ENCODE measurements at places on chromosomes 4 and X. TPM values are rescaled to one million over a fixed set of nuclear protein-coding genes. Genes with fewer than 3 reads are reported as not detected.

- no peak overlapping the region for H3K4me3 ChIP-seq
- no peak for DNase-seq
- H3K27me3 ChIP-seq = no peaks in the 10 kb centered on the region
- no peaks in the 10 kb centered on the region for H3K4me1 ChIP-seq
- H3K27ac ChIP-seq = no peak overlapping the region
Observed at GRCh38 chrX:28966331-28966730, 379.1 kb downstream of the IL1RAPL1 start.

DNA sequence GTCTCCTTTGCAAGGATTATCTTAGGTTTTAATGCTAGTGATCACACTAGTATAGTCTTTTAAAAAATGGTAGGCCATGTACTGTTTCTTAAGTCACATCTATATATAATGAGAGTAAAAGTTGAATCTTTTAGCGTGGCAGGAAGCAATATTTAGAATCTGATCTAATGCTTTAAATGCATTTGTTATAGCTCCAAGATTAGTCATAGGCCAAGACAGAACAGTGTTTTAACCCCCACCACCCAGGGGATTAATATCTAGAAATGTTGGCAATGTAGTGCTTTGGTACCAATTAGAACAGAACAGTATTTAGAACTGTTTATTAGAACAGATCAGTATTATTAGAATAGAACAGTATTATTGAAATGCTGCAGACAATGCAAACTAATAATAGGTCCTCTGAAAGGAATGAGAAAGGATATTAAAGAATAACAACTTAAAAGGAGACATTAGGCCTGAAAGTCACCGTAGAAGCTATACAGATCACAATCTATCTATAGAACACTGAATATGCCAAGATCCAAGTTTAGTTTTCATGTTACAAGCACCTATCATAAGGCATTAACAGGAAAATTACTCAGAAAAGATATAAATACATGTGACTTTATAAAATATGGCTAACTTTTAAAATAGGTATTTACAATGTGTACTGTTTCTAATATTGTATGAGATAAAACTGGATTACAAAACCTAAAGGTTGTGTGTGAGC is 146.2 kb downstream of the NPNT start:
- H3K27me3 ChIP-seq = no peaks in the 10 kb centered on the region
- no peak overlapping the region for H3K4me3 ChIP-seq
- no peak overlapping the region for H3K27ac ChIP-seq
- peaks cover 11% of the 10 kb centered on the region for H3K4me1 ChIP-seq

DNA sequence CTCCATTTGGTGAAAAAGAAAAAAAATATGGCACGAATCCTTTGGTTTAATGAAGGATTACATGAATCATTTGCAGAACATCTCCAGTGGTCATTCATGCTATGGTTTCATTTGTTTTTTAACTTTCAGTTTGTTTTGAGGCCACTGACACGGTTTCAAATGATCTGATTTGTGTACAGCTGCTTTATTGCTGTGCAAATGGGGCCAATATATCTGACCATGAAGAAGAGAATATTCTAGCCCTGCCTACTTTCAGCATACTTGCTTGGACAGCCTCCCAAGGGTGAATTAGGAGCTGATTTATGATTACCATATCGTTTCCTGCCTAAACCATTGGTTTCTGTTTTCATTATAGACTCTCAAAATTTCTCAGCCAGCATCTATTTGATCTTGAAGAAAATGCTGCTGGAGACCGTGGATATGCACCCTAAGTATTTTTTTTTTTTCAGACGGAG is 30.7 kb downstream of the SPARCL1 start:
- no peak overlapping the region for H3K4me3 ChIP-seq
- H3K27me3 ChIP-seq = no peaks in the 10 kb centered on the region
- peaks cover 2% of the 10 kb centered on the region for H3K4me1 ChIP-seq

DNA sequence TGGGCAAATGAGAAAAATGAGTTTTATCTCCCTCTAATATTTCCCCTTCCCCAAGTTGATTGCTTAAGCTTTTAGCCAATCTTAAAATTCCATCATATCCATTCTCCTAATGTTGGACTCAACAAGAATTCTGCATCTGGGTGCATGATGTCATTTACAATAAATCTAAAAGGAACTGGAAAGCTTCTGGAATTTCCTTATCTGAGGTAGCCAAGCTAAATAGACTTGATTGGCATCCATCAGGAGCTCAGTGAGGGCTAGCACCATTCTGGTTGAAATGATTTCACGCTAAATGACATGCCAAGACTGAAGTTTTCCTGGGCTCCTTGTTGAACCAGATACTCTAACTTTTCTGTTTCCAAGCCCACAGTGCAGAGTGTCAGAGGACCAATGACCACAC is 110.3 kb upstream of the SCML1 start:
- no peak overlapping the region for H3K4me3 ChIP-seq
- no peak overlapping the region for H3K27ac ChIP-seq
- no peaks in the 10 kb centered on the region for H3K27me3 ChIP-seq
- no peak for DNase-seq

GRCh38 chr4:39020130-39020529 is 12.1 kb downstream of the TMEM156 start:
- H3K27me3 ChIP-seq = no peaks in the 10 kb centered on the region
- no peak overlapping the region for H3K4me3 ChIP-seq
- no peaks in the 10 kb centered on the region for H3K36me3 ChIP-seq
- H3K27ac ChIP-seq = no peak overlapping the region

GRCh38 chrX:2650865-2651264 is 40.2 kb upstream of the CD99 start:
- no peak overlapping the region for H3K27ac ChIP-seq
- peaks cover 8% of the 10 kb centered on the region for H3K4me1 ChIP-seq
- H3K27me3 ChIP-seq = no peaks in the 10 kb centered on the region
- H3K4me3 ChIP-seq = no peak overlapping the region
- DNase-seq = no peak

- H3K27me3 ChIP-seq = no peaks in the 10 kb centered on the region
- DNase-seq = no peak
- H3K4me1 ChIP-seq = no peaks in the 10 kb centered on the region
- no peak overlapping the region for H3K4me3 ChIP-seq
Observed at GRCh38 chr4:109798866-109799265, 2.9 kb downstream of the CFI start.

- peaks cover 6% of the 10 kb centered on the region for H3K4me1 ChIP-seq
- no peaks in the 10 kb centered on the region for H3K36me3 ChIP-seq
- no peaks in the 10 kb centered on the region for H3K27me3 ChIP-seq
- no peak overlapping the region for H3K27ac ChIP-seq
- DNase-seq = no peak
Observed at GRCh38 chr4:101232074-101232776, 115.1 kb downstream of the PPP3CA start.

DNA sequence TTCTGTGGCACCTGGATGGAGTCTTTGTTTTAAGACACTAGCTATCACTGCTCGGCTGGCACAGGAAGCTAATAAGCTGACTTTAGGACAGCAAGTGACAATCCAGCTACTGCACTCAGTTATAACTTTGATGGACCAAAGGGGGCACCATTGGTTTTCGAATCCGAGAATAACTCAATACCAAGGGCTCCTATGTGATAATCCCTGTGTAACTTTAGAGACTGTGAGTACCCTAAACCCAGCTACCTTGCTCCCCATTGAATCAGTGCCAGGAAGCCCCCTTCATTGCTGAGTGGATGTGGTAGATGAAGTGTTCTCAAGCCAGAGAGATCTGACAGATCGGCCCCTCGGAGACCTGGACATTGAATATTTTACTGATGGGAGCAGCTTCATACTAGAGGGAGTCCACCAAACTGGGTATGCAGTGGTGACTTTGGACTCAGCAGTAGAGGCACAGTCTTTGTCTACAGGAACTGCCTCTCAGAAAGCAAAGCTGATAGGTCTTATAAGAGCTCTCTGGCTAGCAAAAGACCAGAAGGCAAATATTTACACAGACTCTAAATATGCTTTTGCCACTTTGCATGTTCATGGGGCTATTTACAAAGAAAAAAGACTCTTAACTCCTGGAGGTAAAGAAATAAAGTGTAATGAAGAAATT is 35.5 kb upstream of the UGT2B7 start:
- H3K36me3 ChIP-seq = peaks cover 12% of the 10 kb centered on the region
- H3K4me3 ChIP-seq = no peak overlapping the region
- H3K4me1 ChIP-seq = peaks cover 29% of the 10 kb centered on the region
- H3K27me3 ChIP-seq = no peaks in the 10 kb centered on the region
- no peak overlapping the region for H3K27ac ChIP-seq

DNA sequence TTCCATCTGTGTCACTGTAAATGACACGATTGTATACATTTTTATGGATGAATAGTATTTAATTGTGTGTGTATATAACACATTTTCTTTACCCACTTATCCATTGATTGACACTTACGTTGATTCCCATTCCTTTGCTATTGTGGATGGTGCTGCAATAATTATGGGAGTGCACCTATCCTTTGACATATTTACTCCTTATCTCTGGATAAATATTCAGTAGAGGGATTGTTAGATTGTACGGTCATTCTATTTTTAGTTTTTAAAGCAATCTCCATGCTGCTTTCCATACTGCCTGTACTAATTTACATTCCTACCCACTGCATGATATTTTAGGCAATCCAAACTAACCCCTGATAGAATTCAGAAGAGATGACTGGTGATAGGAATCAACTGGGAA is 980.1 kb downstream of the FSTL5 start:
- no peaks in the 10 kb centered on the region for H3K36me3 ChIP-seq
- H3K27me3 ChIP-seq = no peaks in the 10 kb centered on the region
- no peak overlapping the region for H3K27ac ChIP-seq
- no peak overlapping the region for H3K4me3 ChIP-seq
- peaks cover 14% of the 10 kb centered on the region for H3K4me1 ChIP-seq
- no peak for DNase-seq

DNA sequence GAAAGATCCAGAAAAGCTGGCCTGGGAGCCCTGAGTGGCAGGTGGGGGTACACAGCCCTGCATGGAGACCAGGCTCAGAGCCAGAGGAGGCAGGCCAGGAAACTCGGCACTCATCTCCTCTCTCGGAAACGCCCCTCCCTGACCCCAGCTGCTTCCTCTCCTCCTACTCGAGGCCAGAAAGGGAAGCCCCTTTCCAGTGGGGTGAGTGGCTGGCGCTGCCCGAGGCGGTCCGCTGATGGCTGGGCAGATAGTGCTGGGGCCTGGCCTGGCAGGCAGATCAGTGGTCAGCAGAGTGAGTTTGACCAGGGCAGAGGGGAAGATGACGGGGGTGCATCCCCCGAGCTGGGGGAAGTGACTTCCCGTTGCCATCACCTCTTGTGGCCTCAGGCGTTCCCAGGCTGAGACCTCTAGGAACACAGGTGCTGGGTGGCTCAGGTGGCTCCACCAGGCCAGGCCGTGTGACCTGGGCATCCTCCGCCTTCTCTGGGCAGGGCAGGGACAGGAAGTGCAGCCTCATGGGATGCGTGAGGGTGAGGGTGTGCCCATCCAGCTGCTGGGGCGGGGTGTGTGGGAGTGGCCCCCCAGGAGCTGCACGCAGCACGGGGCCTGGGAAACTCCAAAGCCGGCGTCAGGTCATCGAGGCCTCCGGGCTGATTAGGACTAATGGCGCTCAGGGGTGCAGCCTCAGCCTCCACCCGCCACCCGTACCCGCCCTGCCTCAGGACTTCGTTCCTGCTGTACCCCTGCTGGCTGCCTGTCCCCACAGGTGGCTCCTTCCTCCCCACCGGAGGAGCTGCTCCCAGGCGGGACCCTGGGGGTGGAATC is 5.7 kb downstream of the SH3BP2 start:
- H3K27ac ChIP-seq = no peak overlapping the region
- no peak overlapping the region for H3K4me3 ChIP-seq
- no peak for DNase-seq

GRCh38 chrX:132563976-132564375 is 75.1 kb upstream of the MBNL3 start:
- no peaks in the 10 kb centered on the region for H3K36me3 ChIP-seq
- no peak overlapping the region for H3K27ac ChIP-seq
- H3K4me1 ChIP-seq = no peaks in the 10 kb centered on the region
- no peak for DNase-seq
- no peak overlapping the region for H3K4me3 ChIP-seq

GRCh38 chrX:153645921-153646488 is 998 bp upstream of the DUSP9 start:
- peaks cover 16% of the 10 kb centered on the region for H3K4me1 ChIP-seq
- peak overlapping the region; percentile 89 for H3K27ac ChIP-seq
- H3K36me3 ChIP-seq = peaks cover 1% of the 10 kb centered on the region
- no peak for DNase-seq

DNA sequence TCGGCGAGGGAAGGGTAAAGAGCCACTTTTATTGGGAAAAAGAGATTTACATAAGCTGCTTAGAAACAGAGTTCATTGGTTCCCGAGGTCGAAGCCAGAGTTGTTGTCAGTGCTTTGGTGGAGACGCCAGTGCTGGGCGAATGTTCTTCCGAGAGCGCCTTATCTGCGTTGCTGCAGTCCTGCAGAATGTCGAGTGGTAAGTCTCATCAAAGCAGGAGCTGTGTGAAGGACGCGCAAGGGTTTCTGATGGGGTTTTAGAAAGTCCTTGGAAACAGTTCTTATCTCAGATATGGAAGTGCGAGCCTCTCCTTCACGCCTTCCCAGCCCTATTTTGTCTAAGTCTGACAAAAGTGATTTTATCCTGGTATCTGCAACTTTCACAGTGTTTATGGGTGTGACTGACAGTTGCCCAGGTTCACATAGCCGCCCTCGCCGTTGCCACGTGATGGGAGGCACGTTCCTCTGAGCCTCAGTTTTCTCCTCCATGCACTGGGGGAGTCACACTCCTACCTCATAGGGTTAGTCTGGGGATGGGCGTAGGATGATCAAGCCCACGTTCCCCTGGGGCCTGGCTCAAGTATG is 47.3 kb upstream of the NSG1 start:
- peaks cover 22% of the 10 kb centered on the region for H3K27me3 ChIP-seq
- DNase-seq = no peak
- H3K4me1 ChIP-seq = peaks cover 3% of the 10 kb centered on the region
- H3K4me3 ChIP-seq = no peak overlapping the region

- no peaks in the 10 kb centered on the region for H3K36me3 ChIP-seq
- no peak overlapping the region for H3K27ac ChIP-seq
- DNase-seq = no peak
- H3K27me3 ChIP-seq = no peaks in the 10 kb centered on the region
Observed at GRCh38 chr4:53651156-53651735, 60.0 kb upstream of the LNX1 start.

DNA sequence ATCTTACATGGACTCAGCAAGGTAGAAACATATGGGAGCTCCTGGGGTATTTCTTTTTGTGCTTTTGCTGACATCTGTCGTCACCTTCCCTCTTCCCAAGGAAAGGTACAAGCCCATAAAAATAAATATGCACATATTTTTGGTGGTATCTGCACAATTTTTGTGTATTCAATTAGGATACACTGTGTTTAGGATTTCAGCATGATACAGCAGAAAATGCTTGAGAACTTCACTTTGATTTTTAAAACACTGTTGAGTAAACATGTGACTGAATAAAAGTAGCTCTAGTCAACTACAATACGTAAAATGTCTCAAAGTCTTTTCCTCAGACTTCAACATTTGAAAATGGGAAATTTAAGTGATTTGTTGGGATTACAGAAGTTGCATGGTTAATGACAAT is 99.4 kb upstream of the SPANXC start:
- no peak overlapping the region for H3K27ac ChIP-seq
- H3K36me3 ChIP-seq = no peaks in the 10 kb centered on the region
- peaks cover 3% of the 10 kb centered on the region for H3K4me1 ChIP-seq
- DNase-seq = no peak
- no peak overlapping the region for H3K4me3 ChIP-seq

FGB gene
- 63.3 TPM for total RNA-seq

HTRA3 gene
- total RNA-seq = 0.86 TPM

ATOH1 gene
- 0.36 TPM for total RNA-seq

PNCK gene
- total RNA-seq = 5.4 TPM

Measured in progenitor cell of endocrine pancreas (in vitro differentiated cells).